ENCODE measurements at places on chromosomes 6 and 20. TPM values are rescaled to one million over a fixed set of nuclear protein-coding genes. Genes with fewer than 3 reads are reported as not detected.

The FILIP1 gene
- total RNA-seq, result 0.98 TPM

The MLIP gene
- total RNA-seq, result 1.5 TPM

The CCDC170 gene
- total RNA-seq, result not detected

The CAPN11 gene
- total RNA-seq, result not detected

All from dermis lymphatic vessel endothelial cell (primary cell).